Activated CD4-positive, alpha-beta T cell treated with anti-CD3 and anti-CD28 coated beads, Interleukin-2, amount 50 U/mL, for 24 hours (primary cell): ENCODE measurements at places on chromosomes 1 and 21.

GRCh38 chr1:202591515-202591914 lies 118.7 kb downstream of the SYT2 start:
- no peak for DNase-seq

GRCh38 chr1:37673920-37674319 lies 18.4 kb upstream of the CDCA8 start:
- no peak for DNase-seq

- DNase-seq = no peak
Observed at GRCh38 chr1:150072959-150073358, 5.4 kb downstream of the VPS45 start.

DNA sequence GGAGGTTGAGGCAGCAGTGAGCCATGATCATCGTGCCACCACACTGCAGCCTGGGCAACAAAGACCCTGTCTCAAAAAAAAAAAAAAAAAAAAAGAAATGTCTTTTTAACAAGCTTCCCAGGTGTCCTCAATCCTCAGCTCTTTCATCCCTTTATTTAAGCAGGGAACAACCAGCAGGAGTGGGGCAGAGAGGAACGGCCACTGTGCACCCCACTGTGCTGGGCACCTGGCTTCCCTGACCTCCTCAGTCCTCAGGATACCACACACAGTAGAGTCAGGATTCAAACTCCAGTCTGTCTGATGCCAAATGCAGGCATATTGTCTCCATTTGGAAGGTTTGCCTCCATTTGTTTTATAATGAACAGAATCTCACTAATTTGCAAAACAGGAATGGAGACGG lies 19.8 kb upstream of the PTAFR start:
- DNase-seq = no peak

- DNase-seq = no peak
Observed at GRCh38 chr1:111234258-111234657, 6.7 kb downstream of the CHI3L2 start.

DNA sequence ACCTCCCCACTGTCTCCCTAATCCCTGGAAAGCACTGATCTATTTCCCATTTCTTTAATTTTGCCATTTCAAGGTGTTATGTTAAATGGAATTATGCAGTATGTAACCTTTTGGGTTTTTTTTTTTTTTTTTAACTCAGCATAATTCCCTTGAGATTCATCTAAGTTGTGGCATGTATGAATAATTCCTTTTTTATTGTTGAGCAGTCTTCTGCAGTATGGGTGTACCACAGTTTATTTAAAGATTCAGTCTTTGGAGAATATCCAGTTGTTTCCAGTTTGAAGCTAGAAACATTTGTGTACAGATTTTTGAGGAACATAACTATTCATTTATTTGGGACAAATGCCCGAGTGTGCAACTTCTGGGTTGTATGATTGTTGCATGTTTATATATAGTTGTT lies 162.2 kb upstream of the FAM78B start:
- no peak for DNase-seq

- no peak for DNase-seq
Observed at GRCh38 chr1:169527451-169528214, 41.9 kb upstream of the SLC19A2 start.

DNA sequence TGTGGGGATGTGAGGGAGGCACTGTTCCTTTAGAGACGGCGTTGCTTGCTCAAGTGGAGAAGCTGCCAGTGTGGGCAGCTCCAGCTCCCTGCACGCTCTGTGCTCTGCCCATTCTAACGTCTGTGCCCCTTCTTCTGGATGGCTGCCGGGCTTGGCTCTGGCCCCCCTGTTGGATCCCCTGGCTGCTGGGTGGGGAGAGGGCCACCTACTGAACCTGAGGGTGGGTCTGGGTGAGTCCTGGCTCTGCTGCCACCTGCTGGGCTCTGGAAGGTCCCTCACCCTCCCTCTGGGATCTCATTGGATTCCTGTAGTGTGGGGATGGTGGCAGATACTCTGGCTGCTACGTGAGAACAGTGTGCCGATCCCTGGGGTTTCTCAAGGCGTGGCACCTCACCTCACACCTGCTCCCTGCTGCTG lies 5.0 kb downstream of the PFKL start:
- DNase-seq = no peak

- no peak for DNase-seq
Observed at GRCh38 chr1:73604211-73604610, 593.8 kb downstream of the LRRIQ3 start.

- no peak for DNase-seq
Observed at GRCh38 chr1:56660293-56660692, 15.2 kb downstream of the PRKAA2 start.

DNA sequence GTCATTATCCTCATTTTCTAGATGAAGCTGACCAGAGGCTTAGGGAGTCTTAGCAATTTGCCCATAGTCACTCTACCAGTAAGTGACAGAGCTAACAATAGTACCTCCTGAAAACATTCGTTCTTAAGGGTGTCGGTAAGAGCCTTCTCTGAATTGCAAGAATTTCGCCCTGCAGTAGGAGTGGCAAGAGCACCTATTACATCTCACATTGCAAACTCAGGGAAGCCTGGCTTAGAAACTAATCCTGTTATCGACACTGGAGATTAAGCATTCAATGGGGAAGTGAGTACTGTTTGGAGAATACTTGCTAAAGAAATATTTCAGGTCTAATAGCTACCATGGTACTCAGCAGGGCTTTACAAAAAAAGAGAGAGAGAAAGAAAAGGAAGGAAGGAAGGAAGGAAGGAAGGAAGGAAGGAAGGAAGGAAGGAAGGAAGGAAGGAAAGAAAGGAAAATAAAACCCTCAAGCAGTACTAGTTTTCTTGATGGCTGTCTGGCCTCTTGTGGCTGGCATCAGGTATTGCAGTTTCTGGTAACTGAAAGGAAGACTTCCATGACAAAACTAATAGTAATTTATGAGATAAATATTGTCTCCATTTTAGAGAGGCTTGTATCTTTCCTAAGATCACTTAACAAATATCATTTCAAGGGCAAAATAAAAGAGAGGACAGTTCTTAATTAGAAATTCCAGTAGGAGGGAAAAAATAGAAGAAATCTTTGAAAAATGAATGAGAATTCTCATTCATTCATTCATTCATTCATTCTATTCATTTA lies 10.4 kb downstream of the C1orf226 start:
- no peak for DNase-seq

GRCh38 chr1:32965251-32965747 lies 690 bp upstream of the RNF19B start:
- DNase-seq = no peak

DNA sequence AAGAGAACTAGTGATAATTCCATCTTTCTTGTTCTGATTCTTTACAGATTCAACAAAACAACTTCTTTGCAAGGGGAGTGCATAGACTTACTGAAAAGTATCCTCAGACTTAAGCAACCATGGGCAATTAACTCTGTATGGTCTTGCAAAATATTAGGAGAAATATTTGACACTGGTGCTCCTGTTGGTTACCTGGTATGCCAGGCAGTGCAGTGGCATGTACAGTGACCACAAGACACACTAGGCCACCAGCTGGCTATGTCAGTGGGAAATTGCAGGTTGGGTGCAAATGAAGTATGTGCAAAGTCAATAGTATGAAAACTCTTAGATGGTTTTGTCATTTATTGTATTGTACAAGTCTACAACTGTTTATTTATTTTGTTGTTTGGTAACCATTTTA lies 34.5 kb downstream of the EPS15 start:
- no peak for DNase-seq
